ENCODE measurements at places on chromosomes 11 and 22.

DNA sequence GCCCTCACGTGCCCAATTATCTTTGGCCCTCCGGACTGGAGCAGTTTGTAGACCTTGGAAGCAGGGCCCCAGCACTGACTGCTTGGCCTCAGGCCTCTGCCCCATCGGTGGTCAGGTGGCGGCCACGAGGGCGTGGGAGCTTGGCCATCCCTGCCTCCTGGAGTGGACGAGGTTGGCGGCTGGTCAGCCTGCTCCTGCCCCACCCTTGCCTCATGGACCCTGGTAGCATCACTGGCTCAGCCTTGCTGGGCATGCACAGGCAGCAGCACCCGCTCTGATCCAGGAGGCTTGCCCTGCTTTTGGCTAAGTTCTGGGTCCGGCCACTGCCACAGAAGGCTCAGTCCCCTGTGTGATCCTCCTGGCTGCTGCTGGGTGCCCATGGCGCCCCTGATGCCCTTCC lies 4.1 kb downstream of the KRTAP5-3 start:
- DNase-seq, result no peak

- DNase-seq, result no peak
These were observed 581.0 kb upstream of the CHORDC1 start for GRCh38 chr11:90803831-90804230.

DNA sequence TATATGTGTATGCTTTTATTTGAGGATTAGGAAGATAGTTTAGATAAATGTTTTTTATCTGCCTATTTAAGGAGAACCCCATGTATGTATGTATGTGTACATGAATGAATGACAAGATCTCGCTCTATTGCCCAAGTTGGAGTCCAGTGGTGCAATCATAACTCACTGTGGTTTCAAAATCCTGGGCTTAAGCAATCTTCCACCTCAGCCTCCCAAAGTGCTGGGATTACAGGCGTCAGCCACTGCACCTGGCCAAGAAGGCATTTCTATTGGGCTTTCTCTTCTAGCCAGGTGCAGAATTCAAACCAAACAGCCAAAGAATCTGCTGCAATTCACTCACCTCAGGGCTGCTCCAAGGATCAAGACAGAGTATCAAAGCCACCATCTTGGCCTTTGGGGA lies 25.5 kb upstream of the DGKZ start:
- DNase-seq, result peak; percentile 22

DNA sequence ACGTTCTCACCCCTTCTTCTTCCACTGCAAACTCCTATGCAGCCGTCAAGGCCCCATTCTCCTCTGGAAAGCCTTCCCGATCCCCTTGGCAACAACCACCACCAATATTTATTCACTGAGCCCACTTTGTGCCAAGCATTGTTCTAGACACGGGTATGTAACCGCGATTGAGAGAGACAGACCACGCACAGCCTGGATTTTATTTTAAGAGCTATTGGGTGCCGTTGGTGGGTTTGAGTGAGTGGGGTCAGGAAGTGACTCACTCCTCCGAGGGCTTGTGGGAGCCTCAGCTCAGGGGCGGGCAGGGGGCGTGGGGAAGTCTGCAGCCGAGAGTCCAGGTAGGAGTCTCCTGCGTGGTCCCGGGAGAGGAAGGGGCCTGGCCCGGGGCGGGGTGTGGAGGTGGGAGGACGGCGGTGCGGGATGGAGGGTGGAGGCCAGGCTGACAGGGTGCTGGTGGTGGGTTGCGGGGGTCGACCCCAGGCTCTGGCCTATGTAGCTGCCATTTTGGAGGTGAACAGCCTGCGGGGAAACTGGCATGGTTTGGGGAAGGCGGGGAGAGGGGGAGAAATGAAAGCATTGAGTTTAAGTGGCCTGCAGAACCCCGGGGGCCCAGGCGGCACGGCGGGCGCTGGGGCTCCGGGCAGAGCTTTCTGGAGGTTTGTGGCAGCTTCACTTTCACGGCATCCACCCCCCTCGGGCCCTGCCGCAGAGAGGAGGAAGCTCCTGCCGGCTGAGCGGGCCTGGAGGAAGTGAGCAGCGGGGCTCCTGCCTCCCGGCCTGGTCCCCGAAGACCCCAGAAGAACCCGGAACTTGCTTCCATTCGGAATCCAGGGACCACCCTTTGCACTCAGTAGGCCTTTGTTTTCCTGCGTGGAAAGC lies 547 bp downstream of the PARVG start:
- peak; percentile 70 for DNase-seq

GRCh38 chr11:96246718-96247552 lies 96.1 kb downstream of the MAML2 start:
- no peak for DNase-seq

DNA sequence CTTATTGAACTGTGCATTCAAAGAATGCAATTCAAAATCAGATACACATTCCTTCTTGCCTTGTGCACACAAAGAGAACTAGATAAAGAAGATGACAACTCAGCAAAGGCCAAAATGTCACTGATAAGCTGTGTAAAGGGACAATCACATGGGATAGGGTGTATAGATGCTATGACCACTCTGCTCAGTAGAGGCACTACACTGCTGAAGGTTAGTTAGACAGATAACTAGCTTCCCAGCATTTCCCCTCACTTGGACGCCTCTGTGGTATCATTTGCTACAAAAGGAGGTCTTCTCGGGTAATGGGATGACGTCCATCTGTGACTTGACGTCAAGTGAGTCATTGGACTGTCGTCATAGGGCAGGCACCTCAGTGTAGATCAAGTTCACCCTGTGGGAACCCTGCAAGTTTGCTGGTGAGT lies 424.9 kb upstream of the CCDC90B start:
- DNase-seq, result no peak

GRCh38 chr11:35511666-35512065 lies 13.8 kb downstream of the PAMR1 start:
- DNase-seq, result no peak

- no peak for DNase-seq
These were observed 39.7 kb downstream of the ME3 start for GRCh38 chr11:86632499-86633269.

DNA sequence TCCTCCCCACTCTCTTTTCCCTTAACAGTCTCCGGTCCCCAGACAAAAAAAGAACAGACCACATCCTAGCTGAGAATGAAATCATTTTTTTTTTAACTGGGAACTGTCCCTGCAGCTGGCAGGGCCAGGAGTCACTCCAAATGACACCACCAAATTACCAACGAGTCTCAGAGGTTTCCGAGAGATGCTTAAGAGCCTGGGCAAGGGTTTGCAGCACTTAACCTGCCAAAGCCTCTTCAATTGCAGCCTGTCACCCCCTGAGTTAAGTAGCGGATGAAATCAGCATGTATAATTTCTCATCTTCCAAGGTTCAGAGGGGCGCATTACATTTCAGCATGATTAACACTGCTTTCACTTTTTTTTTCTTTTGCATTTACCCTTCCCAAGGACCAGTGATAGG lies 71.8 kb downstream of the TENM4 start:
- no peak for DNase-seq

DNA sequence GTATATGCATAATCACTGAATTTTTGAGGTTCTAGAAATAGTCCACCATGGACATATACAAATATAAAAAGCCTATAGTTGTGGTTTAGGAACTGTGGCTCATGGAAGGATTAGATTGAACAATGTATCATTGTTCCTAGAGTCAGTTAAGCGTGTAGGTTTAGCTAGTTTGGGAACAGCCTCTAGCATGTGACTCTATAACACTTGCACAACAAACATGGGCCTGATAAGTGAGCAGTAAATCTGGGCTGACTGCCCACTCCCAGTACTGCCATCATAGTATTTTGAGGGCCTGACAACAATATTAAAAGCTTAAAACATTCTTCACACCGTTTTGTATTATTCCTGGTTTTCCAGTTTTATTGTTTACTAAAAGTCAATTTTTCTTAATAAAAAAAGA lies 47.0 kb downstream of the YAP1 start:
- no peak for DNase-seq

GRCh38 chr11:115527534-115528125 lies 23.4 kb upstream of the CADM1 start:
- no peak for DNase-seq

GRCh38 chr11:28874706-28875105 lies 766.5 kb downstream of the METTL15 start:
- DNase-seq, result no peak

- DNase-seq, result no peak
These were observed 23.0 kb upstream of the MYEOV start for GRCh38 chr11:69270941-69271340.

GRCh38 chr22:49070501-49070900 lies 757.2 kb downstream of the BRD1 start:
- no peak for DNase-seq

DNA sequence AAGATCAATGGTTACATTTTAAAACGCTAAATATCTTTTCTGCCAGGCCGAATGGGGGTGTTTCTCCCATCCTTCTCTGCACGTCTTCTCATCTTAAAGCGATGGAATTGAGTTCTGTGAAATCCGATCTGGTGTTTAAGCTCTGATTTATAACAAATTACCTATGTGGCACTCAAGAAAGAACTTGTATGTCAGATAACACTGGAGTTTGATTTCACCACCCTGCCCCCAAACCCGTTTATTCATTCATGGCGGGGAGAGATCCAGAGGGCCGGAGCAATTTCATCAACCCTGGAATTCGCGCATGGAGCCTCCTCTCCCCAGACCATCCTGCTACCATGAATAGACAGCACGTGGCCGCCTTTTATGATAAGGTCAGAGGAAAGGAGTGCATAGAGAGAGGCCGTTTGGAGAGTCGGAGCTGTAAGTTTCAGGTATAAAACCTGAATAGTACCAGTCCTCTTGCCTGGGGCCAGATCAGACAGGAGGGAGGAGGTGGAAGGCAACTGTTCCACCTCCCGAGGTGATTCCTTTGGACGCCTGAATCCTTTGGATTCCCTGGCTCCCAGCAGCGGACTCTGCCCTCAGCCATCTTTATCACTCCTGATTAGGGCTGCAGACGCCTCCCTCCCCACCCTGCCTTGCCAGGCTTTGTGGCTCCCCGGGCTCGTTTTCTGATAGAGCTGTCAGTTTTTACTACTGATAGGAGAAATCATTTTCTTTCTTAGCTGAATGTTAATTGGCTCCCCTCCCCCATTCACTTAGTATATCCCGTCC lies 27.3 kb upstream of the NFAM1 start:
- no peak for DNase-seq

GRCh38 chr11:92929653-92930052 lies 39.8 kb upstream of the MTNR1B start:
- no peak for DNase-seq

- no peak for DNase-seq
These were observed 60.2 kb downstream of the SLN start for GRCh38 chr11:107651672-107652071.

Measured in CD4-positive, alpha-beta T cell treated with Interleukin-15 for 1 hour (primary cell).